Camera-type eye (tissue), 1 donor: ENCODE measurements at places on chromosomes 11 and 22. TPM values are rescaled to one million over a fixed set of nuclear protein-coding genes. Genes with fewer than 3 reads are reported as not detected.

Gene SYTL2
- total RNA-seq: 53.6 TPM

Gene GLB1L3
- total RNA-seq: 0.71 TPM

Gene NEFH
- total RNA-seq: 1.8 TPM

Gene RASD2
- 1.0 TPM for total RNA-seq

Gene SYT9
- 14.8 TPM for total RNA-seq

Gene SHANK3
- 10.6 TPM for total RNA-seq

Gene RBMXL2
- total RNA-seq: not detected

Gene MRE11
- 51.9 TPM for total RNA-seq

Gene CYTH4
- 9.8 TPM for total RNA-seq

Gene TMPRSS5
- 5.1 TPM for total RNA-seq

Gene ADSL
- total RNA-seq: 84.9 TPM

Gene MUC15
- total RNA-seq: 3.7 TPM

Gene ART5
- total RNA-seq: 0.88 TPM

Gene MLC1
- total RNA-seq: 7.2 TPM

Gene AIP
- total RNA-seq: 49.3 TPM

Gene LINC01488
- 0.38 TPM for total RNA-seq

Gene CHRDL2
- total RNA-seq: not detected

Gene RTN4RL2
- 0.93 TPM for total RNA-seq

Gene DNAJB13
- 1.0 TPM for total RNA-seq

Gene OR4A47
- total RNA-seq: not detected

Gene ABCG4
- 14.6 TPM for total RNA-seq

Gene OR5W2
- total RNA-seq: not detected

Gene PYGM
- 24.2 TPM for total RNA-seq

Gene MPEG1
- 9.2 TPM for total RNA-seq

Gene SEC14L6
- total RNA-seq: 4.1 TPM

Gene C11orf42
- total RNA-seq: not detected

Gene DRICH1
- total RNA-seq: 0.77 TPM

Gene FTH1
- total RNA-seq: 779 TPM

Gene TSSK2
- total RNA-seq: not detected

Gene PGA5
- total RNA-seq: not detected
